ENCODE measurements at places on chromosomes 12 and 14.

GRCh38 chr14:104994978-104995377 lies 9.4 kb downstream of the CLBA1 start:
- DNase-seq = no peak

- DNase-seq = no peak
Observed at GRCh38 chr12:92419201-92419600, 273.6 kb upstream of the BTG1 start.

DNA sequence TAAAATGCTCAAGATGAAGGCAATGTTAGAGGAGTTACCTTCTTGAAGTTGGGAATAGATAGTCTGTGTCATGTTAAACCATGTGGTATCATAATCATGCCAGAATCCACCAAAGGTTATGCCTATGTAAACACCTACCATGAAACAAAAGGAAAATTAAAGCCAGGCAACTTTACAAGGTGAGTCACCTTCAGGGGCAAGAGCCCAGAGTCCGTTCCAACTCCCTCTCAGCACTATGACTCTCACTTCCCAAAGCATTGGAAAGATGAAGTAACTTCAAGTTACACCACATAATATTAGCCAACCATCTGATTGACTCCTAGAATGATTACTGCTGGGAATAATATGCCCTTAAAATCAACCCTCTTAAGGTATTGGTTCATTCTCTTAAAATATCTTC lies 38.5 kb downstream of the CATSPERB start:
- DNase-seq = no peak

DNA sequence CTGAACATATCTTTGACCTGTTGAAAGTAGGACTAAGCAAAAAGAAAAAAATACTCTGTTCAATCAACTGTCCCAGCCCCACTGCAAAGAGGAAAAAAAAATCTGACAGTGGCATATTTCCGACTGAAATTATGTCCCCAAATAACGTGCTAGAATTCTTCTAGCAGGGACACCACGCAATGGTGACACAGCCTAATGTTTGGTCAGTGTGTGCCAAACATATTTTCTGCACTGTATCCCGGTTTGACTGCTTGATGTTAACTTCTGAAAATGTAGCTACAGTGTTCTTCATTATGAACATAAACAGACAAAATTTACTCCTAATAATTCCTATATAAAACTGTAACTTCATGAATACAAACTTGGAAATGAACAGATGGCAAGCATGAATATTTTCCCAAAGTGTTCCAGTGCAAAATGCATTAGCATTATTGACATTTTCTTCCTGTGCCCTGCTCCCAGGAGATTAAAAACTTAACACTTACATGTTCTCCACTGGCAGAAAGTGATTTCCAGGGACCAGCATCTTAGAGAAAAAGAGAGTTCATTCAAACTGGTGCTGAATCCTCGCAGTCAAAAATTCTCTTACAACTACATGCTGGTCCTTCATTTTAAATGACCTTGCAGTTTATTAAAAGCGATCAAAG lies 72.4 kb upstream of the SYT1 start:
- DNase-seq = no peak

GRCh38 chr12:121079736-121080272 lies 40.8 kb upstream of the OASL start:
- no peak for DNase-seq

DNA sequence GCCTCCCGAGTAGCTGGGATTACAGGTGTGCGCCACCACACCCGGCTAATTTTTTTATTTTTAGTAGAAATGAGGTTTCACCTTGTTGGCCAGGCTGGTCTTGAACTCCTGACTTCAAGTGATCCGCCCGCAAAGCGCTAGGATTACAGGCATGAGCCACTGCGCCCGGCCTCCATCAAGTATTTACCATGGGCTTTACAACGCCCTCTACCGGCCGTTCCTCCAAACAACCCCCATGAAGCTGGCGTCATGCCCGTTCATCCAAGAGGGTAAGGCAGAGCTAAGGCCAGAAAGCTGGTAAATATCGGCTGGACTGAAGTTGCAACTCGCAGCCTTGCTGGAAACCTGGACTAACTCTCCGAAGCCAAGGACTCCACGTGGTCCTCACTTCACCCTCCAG lies 41.6 kb downstream of the RNF34 start:
- no peak for DNase-seq

GRCh38 chr12:2696136-2696535 lies 98.6 kb upstream of the FKBP4 start:
- DNase-seq = no peak

Data from stimulated activated naive CD4-positive, alpha-beta T cell treated with Interleukin-2 at 50 U/mL for 16 hours (primary cell).